Stimulated activated CD8-positive, alpha-beta memory T cell treated with anti-CD3 and anti-CD28 coated beads, Interleukin-7, amount 100 ng/mL, for 1 hour (primary cell): ENCODE measurements at places on chromosomes 6 and 20.

DNA sequence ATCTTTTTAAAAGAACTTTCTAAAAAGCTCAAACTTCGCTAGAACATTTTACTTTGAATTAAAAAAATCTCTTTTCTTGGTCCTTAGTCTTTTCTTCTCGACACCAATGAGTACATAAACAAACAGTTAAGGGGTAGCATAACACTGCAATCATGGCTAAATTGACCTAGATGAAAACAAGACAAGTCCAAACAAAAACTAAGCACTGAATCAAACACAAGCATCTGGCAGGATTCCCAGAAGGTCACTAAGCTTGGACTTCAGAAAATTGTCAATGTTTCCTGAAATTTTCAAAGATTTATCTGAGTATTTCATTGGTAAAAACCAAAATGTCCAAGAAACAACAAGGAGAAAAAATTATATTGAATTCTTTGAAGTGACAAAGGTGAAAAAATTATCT is 5.0 kb downstream of the COL21A1 start:
- DNase-seq: no peak

DNA sequence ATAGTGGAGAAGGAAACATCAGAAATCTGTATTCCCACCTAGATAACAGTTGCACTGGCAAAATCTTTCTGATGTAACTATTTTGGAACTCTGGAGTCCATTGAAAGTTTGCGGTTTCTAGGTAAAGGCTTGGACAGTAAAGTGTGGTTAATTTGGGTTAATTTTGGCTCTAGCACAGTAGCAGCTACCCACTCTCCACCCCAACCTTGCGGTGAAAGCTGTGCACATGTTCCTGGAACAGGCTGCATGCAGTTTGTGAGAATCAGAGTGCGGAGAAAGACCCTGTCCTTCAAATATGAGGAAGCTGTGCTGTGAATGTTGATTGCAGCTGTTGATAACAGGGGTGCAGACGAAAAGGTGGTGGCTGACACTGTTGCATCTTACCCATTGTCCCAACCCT is 38.4 kb downstream of the SMOC2 start:
- no peak for DNase-seq

- no peak for DNase-seq
Measured at GRCh38 chr20:60266177-60266823, 308.1 kb downstream of the CDH26 start.

DNA sequence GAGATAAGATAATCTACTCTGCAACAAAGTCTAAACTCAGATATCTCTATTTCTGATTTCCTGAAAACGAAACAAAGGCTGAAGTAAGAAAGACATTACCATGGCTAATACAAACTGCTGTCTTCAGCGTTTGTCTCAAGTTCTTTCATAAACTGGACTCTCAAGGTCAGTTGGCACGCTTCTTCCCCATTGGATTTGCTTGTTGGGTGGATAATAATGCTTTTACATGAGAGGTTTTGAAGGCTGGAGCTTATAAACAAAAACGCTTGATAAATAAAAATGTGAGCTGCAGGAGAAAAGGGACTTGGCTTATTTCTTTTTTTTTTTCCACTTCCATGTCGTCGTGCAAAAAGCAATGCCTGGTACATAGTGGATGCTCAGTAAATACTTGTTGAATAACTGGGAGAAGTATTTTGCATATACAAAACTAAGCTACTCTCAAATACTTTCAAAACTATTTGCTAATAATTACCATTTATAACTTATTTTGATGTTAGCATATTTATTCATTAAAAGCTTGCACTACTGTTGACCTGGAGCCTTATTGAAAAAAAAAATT is 65.7 kb upstream of the EEF1A1 start:
- DNase-seq: no peak

GRCh38 chr6:3384241-3385143 is 72.4 kb downstream of the SLC22A23 start:
- DNase-seq: no peak

GRCh38 chr6:34967461-34967860 is 78.4 kb downstream of the ANKS1A start:
- no peak for DNase-seq

GRCh38 chr20:40159276-40159675 is 529.8 kb downstream of the MAFB start:
- DNase-seq: no peak

DNA sequence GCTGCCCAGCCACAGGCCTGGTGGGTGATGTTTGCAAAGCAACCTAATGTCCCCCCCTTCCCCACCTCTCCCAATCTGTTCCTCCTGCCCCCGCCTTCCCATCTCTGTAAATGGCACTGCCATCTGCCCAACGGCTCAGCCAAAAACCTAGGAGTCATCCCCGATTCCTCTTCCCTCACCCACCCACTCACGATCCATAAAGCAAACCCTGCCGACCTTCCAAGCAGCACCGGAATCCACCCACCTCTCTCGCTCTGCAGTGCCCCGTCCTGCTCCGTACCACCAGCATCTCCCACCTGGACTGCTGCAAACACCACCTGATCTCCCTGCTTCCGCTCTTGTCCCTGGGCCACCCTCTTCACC is 37.6 kb downstream of the SULF2 start:
- DNase-seq: no peak

DNA sequence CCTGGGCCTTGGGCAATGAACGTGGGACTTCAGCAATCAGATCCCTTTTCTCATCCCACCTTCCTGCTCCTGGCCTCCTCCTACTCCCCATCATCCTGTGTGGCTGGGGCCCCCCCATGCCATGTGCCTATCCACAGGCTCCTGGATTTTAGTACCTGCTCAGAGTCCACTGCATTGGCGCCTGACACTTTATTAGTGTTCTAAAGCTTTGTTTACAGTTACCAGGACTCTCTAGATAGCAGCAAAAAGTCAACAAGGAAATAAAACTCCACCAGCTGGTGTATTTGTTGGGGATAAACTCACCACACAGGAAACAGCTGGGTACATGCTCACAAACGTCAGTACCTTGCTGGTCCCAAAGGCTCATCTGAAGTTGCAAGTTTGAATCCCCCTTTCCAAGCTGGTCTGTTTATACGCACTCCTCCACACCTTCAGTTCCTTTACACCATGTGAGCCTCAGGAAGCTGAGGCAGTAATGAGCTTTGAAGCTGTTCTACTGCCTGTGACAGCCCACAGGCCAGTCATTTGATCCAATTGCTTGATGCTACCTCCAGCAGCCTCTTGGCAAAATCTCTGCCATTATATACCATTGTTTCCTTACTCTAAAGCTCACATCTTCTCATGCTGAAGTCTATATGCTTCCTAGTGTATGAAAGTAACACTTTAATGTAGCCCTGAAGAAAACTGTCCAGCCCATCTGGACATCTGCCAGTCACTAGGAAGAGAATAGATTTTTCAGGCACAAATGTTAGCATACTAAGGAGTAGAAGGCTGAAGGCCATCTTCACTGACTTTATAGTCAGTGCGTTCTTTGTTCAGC is 76.6 kb downstream of the ANKEF1 start:
- DNase-seq: no peak

- DNase-seq: no peak
Measured at GRCh38 chr20:59412875-59413284, 112.5 kb downstream of the EDN3 start.

- no peak for DNase-seq
Measured at GRCh38 chr6:137106183-137106582, 61.4 kb upstream of the IL20RA start.

DNA sequence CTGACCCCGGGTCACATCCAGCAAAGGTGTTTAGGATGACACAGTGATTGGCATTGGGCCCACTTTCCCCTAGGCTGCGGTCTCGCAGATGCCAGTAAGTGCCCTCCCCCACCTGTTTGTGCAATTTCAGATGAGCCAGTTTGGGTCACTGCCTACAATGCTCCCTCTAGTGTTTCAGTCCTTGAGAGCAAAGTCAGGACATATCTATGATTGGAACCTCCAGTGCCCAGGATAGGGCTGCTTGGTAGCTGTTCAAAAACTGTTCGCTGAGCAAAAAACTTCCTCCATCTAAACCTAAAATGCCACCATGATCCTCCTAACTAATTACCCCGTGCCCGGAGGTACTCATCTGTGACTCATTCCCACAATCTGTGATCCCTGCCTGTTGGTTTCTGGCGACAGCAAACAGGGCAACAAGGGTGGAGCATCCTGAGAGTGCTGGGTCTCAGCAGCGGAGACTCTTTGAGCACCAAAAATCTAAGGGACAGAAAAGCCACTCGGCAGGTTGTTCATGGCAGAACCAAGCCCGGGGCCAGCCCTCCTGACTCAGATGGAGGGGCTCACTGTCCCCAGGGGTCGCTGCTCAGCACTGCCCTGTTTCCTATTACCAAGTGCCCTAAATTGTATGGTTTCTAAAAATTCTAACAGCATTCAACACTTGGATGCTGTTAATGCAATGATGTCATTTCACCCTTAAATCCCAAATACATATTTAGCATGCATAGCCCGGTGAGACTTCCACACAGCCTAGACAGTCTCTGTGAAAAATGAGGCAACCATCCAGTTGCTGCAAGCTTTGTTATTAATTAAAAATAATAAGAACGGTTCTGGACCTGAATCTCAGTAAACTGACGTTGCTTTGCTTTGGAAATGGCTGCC is 5.0 kb downstream of the VSX1 start:
- DNase-seq: no peak

- no peak for DNase-seq
Measured at GRCh38 chr6:41367700-41368099, 32.3 kb downstream of the NCR2 start.

- DNase-seq: no peak
Measured at GRCh38 chr20:40978761-40979160, 49.9 kb upstream of the TOP1 start.

DNA sequence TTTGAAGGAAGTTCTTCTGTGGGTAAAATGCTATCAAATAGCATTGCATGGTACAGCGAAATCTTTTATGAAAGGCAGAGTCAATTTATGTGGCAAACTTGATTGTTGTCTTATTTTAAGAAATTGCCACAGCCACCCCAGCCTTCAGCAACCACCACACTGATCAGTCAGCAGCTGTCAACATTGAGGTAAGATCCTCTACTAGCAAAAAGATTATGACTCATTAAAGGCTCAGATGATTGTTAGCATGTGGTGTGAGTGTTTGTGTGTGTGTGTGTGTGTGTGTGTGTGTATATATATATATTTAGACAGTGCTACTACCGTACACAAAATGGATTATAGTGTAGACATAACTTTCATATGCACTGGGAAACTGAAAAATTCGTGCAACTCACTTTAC is 27.8 kb downstream of the LRRN4 start:
- DNase-seq: no peak

GRCh38 chr20:3071266-3071609 is 182 bp upstream of the OXT start:
- DNase-seq: no peak

DNA sequence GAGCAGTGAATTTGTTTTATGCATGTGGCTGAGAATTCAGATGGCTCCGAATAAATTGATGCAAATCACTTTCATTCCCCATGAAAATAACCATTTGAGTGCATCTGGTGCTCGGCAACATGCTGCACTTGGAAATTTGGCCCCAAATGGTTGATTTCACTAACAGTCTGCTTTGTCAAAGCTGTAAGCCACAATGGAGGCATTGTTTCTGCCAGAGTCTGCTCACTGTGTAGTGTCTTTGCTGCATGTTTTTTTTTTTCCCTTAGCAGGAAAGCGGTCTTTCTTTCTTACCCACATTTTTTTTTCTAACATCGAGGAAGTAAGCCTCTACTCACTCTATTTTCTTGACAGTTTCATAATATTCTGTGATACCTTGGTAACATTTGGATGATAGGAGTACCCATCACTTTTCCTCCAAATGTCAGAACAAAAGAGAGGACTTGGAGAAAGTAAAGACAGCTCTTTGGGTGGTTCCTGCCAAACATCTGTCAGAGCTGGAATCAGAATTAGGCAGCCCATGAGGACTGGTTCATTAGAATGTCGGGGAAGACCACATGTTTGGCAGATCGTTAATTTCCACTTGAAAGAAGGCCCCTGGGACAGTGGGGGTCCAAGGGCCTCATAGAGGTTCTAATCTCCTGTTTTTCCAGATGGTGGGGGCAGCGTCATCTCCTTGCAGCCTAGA is 149.5 kb downstream of the DOK5 start:
- no peak for DNase-seq

DNA sequence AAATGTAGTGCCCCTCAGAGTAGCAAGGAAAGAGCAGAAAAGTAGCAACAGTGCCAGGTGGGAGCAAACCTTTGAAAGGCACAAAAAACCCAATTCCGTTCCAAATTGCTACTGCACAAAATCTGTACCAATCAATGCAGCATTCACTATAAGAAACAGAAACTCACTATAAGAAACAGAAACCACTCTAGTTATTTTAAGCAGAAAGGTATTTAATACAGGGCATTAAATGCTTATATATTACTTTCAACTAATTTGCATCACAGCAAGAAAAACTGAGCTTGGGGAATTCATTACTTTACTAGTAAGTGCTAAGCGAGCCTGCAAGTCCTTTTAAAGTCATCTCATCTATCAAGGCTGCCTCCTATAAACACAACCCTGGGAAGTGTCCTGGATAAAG is 116.5 kb upstream of the OLIG3 start:
- DNase-seq: no peak

- no peak for DNase-seq
Measured at GRCh38 chr6:12528581-12529363, 187.8 kb upstream of the PHACTR1 start.

GRCh38 chr6:124002377-124003081 is 198.9 kb downstream of the NKAIN2 start:
- no peak for DNase-seq

- DNase-seq: no peak
Measured at GRCh38 chr6:97963193-97963592, 680.2 kb upstream of the MMS22L start.

GRCh38 chr6:131893198-131893597 is 58.0 kb downstream of the CCN2 start:
- DNase-seq: no peak

- DNase-seq: peak; percentile 53
Measured at GRCh38 chr20:31569163-31570020, 35.7 kb upstream of the ID1 start.

DNA sequence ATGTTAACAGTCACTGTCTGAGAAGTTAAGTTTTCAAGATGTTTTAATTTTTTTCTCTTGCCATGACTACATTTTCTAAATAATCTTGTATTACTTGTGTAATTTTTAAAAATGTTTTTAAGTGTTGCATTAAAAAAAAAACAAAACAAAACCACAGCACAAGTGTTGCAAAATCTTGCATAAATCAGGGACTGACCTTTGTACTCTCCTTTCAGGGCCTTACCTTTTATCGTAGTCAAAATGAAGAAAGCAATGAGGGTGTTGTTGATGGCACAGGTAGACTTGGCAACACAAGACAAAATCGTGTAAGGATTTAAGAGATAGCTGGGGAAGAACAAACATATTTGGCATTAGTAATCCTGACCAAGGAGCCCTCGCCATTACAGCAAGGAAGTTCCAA is 42.5 kb downstream of the PIGU start:
- DNase-seq: no peak

GRCh38 chr6:117188627-117189201 is 76.6 kb upstream of the VGLL2 start:
- DNase-seq: no peak

GRCh38 chr6:137570393-137570792 is 76.2 kb upstream of the OLIG3 start:
- no peak for DNase-seq

- DNase-seq: no peak
Measured at GRCh38 chr6:20436719-20437118, 35.0 kb downstream of the E2F3 start.

- DNase-seq: no peak
Measured at GRCh38 chr6:109467696-109468095, 12.1 kb upstream of the MICAL1 start.
